Right cardiac atrium (tissue), 5 donors: ENCODE measurements at places on chromosomes 1 and 21. TPM values are rescaled to one million over a fixed set of nuclear protein-coding genes. Genes with fewer than 3 reads are reported as not detected.

GRCh38 chr1:176450526-176450925 is 12.4 kb upstream of the PAPPA2 start:
- no peak for DNase-seq

GRCh38 chr1:160925652-160926244 is 28.9 kb downstream of the ITLN2 start:
- DNase-seq = no peak

Gene ATP6V1G3
- total RNA-seq = not detected

GRCh38 chr1:203219934-203220333 is 9.5 kb downstream of the CHIT1 start:
- DNase-seq = no peak

Gene KMO
- total RNA-seq = 0.63 TPM
